Calu3 (cell line): ENCODE measurements at places on chromosomes 1 and 21.

DNA sequence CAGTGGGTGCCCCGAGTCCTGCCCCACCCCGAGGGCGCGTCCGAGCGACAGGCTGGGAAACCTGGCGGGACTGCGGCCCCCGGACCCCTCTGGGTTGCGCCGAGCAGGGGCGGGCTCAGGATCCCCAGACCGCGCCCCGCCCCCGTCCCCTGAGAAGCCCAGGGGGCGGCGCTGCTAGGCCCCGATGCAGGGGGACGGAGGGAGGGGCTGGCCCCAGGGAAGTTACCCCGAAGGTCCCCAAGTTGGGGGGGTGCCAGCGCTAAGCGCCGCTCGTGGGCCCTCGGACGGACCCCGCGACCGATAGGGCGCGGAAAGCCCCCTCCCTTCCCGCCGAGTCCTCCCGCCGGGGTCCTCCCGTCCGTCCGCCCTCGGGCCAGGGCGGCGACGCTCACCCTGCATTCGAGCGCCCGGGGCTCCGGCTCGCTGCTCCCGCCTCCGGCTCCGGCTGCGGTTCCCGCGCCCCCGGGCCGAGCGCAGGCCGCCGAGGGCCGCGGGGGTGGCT lies 414 bp downstream of the GPR153 start:
- no peak for DNase-seq

DNA sequence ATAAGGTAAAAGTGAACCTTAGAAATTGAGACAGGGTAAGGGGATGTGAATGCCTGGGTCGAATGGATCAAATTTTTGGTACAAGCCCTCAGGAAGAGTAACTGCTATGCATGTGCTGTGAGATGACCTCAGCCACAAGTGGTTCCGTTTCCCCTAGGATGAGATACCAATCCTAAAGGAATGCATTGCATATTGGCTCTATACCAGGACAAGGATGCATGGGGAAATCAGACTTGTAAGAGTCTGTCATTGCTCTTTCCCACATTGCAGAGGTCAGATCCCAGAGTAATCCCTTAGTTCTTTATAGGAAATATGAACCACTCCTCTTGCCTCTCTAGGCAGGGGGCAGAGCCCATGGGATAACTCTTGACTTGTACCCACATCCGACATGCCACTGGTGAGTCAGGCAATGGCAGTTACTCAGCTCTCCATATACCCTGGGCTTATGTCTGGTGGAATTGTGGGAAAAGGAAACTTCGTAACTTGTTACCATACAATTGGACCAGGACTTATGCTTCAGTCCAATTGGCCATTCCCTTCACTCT lies 428.3 kb upstream of the ZRANB2 start:
- DNase-seq = no peak

DNA sequence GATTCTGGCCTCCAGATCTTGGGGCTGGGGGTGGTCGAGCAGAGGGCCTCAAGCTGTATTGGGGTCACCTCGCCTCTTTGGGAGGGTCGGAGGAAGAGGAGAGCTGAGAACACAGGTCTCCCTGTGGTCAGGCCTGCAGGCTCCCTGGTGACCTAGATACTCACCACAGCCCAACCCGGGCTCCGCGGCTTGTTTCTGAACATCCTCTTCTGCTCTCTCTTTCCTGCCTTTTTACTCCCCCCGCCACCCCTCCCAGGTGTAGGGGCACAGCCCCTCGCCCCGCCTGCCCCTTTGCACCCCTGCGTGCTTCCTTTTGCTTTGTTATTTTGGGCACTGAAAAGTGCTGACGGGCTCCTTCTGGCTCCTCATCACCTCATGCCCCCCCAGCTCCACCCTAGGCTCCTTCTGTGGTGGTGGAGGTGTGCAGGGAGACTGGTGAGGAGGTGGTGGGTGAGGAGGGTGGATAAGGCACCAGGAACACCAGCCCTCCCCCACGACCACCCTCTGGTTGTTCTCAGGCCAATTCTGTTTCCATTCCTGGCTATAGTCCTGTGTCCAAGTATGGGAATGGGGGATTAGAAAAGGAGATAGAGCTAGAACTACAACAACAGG lies 10.6 kb upstream of the LINGO4 start:
- no peak for DNase-seq

GRCh38 chr1:1941211-1941841 lies 22.2 kb upstream of the TMEM52 start:
- DNase-seq = no peak
